AG04450 (cell line): ENCODE measurements at places on chromosomes 3 and 15.

GRCh38 chr15:77865701-77866100 is 211.8 kb downstream of the TBC1D2B start:
- no peak for DNase-seq

- no peak for DNase-seq
Observed at GRCh38 chr3:7254251-7254650, 393.3 kb downstream of the GRM7 start.

GRCh38 chr3:120350401-120350941 is 1.3 kb upstream of the LRRC58 start:
- peak; percentile 54 for DNase-seq

DNA sequence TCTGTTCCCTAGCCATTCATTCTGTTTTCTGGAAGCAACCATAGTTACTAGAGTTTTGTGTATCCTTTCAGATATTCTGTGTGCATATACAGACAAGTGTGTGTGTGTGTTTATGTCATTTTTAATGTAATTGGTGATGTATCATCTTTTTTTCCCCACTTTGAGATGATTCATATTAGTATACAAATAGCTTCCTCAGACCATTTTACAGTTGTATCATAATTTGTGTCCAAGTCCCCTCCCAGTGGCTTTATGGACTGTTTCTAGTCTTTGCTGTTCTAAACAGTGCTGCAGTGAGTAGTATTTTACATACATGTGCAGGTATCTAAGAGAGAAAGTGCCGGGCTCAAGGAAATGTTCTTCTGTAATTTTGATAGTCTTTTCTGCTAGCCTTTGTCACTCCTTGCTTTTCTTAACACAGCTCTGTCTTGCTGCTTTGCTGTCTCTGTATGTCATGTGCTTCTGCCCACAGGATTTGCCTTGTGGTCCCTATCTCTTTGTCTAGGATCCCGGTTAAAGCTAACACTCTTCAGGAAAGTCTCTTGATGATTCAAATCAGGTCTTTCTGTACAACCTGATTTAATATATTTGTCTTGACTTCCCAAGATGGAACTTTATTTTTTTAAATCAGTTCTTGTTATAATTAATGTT is 31.5 kb upstream of the FBXL22 start:
- no peak for DNase-seq

- no peak for DNase-seq
Observed at GRCh38 chr3:154029926-154030325, 91.3 kb upstream of the ARHGEF26 start.

GRCh38 chr15:44033894-44034293 is 161.2 kb downstream of the FRMD5 start:
- no peak for DNase-seq

DNA sequence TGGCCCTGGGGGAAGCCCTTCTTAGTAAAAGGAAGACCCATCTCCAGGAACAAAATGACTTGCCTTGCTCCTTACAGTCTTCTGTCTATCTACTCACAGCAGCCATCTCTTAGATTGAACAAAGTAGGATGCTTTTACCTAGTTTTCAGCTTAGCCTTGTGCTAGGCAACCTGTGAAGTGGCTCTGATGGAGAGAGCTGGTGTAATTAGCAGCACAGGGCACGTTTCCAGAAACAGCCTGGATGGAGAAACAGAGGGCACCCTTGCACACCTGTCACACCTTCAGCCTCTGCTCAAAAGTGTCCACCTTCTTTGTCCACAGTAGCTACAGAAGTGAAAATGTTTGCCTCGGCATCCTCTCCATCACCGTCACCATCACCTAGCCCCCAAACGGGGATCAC is 292.9 kb downstream of the RORA start:
- no peak for DNase-seq

DNA sequence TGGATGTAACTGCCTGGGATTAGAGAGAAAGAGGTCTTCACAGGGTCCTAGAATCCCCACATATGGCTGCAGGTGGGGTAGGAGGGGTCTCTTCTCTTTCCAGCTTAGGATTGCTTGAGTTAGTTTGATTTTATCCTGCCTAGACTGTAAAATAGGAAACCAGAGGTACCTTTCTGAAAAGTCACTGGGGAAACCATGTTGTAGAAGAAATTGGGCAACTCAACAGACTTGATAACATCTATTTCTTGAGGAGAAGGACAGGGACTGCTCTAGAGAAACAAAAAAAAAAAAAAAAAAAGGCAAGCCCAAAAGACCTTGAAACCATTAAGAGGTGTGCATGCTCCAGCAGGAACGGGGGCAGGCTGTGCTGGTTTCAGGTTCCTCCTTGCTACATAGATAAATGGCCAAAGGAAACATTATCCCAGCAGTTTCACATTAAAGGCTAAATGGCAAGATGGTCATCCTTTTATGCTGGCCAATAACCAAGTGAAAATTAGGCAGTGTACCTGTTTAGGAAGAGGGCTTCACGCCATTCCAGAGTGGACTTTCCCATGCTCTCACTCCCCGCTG is 116.1 kb downstream of the ALDH1A2 start:
- DNase-seq = no peak

DNA sequence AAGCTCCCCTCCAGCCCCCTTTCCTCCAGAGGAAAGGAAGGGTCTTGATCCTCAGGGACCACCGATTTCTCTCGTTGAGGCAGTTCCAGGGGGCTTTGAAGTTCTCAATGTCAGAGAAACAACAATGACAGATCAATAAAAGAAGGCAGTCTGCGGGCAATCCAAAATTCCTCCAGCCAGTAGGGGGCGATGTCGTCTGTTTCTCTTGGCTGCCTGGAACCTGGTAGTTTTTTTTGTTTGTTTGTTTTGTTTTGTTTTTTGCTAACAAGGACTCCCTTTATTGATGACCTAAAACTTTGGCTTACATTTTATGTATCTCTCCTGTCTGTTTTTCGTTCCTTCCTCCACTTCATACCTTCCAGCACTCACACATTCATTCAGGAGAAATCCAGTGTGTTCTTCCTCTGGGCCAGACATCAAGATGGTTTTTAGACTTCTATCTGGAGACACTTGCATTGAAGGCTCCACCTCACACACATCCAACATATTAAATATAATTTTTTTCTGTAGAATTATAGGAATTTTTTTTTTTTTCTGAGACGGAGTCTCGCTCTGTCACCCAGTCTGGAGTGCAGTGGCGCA is 276.6 kb downstream of the RPLP1 start:
- no peak for DNase-seq

DNA sequence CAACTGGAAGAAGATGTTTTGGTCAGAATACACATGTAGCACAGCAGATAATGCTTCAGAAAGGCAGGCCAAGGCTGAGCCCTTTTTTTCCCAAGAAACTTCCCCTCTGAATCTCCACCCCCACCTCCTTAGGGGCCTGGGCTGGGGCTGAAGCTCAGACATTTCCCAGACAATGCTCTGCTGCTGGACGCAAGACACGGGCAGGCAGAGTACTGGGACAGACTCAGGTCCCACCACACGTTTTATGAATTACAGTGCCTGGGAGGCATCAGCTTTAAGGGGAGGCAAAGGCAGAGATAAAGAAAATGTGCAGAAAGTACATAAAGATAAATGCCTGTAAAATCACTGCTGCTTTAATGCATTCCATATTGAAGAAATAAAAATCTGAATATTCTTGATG is 479.4 kb downstream of the ERC2 start:
- DNase-seq = no peak

DNA sequence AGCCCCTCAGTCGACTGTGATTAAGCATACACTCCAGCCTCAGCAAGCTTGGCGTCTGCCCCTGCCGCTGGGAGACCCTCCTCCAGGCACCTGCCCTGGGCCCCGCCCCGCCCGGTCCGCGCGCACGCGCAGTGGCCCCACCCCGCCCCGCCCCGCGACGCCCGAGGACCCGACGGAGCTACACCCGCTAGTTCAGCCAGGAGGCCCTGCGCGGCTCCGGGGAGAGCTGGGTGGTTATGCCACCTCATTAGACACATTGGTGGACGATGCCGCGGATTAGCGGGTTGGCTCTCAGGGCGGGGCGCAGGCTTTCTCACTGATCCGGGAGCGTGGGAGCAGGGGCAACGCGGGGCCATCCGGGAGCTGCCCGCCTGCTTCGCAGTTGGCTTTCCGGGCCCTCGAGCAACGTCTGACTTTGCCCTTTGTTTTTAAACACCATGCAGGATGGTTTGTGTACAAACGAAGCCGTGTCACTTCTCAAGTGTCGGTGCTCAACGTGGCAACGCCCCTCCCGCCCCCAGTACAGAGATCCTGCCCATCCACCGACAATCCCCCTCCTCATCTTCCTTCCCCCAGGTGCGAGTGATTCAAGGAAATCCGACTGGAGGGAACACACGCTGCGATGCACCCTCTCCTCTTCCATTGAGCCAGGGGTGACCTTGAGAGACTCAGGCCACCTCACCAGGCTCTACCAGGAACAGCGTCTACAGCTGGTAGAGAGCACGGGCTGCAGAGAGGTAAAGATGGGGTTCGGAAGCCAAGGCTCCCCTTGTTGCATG is 109.3 kb downstream of the SHQ1 start:
- no peak for DNase-seq

DNA sequence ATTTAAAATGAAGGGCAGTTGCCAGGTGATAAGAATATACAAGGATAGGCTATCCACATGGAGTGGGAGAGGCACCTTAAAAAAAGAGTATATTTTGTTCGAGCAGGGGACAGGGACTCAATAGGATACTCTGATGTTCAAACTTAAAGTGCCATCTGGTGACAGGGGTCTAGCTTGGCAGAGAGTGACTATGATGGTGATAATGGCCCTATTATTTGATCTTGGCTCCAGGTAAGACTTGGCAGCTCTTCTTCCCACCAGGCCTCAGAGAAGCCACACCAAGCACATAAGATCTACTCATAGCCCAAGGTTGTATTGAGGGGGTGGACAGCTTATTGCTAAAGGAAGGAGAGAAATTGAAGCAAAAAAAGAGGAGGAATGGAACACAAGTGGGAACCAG is 109.0 kb upstream of the MANF start:
- DNase-seq = no peak

- no peak for DNase-seq
Observed at GRCh38 chr3:125085166-125085565, 29.4 kb upstream of the HEG1 start.

DNA sequence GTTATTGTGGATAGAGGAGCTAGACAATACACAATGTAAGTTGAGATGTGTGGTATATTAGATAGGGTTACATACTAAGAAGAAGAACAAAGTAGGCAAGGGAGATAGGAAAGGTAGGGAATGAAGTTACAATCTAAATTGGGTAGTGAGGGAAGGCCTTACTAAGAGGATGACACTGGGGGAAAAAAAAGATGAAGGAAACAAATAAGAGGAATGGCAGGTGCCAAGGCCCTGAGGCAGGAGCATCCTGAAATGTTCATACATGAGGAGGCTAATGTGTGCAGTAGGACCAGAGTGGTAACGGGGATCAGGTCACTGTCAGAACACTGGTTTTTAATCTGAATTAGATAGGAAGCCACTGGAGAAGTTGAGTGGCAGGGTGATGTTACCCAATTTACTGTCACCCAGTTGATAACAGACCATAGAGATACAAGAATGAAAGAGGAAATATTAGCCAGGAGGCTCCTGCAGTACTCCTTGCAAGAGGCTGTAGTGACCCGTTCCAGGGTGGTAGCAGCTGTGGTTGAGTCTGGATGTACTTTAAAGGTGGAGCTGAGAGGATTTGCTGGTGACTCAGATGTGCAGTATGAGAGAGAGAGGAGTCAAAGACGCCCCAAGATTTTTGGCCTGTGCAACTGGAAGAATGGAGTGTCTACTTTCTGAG is 14.4 kb downstream of the RTP1 start:
- DNase-seq = no peak

GRCh38 chr15:62439543-62440016 is 274.5 kb upstream of the C2CD4B start:
- DNase-seq = no peak

GRCh38 chr15:98330692-98331435 is 317.5 kb upstream of the IGF1R start:
- DNase-seq = no peak

GRCh38 chr15:71325481-71325880 is 210.2 kb downstream of the THSD4 start:
- no peak for DNase-seq

DNA sequence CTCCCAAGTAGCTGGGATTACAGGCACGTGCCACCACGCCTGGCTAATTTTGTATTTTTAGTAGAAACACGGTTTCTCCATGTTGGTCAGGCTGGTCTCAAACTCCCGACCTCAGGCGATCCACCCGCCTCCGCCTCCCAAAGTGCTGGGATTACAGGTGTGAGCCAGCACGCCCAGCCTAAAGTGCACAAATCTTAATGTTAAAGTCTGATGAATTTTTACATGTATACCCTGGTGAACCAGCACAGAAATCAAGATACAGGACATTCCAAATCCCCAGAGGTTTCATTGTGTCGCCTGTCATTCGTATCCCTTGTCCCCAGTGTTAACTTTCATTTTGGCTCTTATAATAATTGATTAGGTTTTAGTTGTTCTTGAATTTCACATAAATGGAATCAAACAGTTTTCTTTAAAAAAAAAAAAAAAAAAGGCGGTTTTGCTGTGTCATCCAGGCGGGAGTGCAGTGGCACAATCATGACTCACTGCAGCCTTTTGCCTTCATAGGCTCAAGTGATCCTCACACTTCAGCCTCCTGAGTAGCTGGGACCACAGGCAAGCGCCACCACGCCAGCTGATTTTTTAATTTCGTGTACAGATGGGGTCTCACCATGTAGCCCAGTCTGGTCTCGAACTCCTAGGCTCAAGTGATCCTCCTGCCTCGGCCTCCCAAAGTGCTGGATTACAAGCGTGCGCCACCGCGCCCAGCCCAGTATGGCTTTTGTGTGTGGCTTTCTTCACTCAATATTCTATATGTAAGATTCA is 1.5 kb upstream of the TM4SF19 start:
- no peak for DNase-seq

GRCh38 chr3:37025561-37026335 is 32.4 kb downstream of the MLH1 start:
- no peak for DNase-seq

DNA sequence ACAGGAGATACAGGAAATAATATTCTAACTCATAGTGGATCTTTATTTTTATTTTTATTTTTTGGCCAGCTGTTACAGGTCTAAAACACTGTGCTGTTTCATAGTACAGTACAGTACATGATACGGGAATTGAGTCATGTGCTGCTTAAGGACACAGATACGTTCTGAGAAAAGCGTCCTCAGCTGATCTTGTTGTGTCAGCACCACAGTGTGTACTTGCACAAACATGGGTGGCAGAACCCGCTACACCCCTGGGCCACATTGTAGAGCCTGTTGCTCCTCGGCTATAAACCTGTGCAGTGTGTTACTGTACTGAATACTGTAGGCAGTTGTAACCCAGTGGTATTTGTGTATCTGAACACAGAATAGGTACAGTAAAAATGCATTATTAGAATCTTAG is 183.4 kb downstream of the OR4M2 start:
- DNase-seq = no peak
